ENCODE measurements at places on chromosomes 1 and 21. TPM values are rescaled to one million over a fixed set of nuclear protein-coding genes. Genes with fewer than 3 reads are reported as not detected.

DNA sequence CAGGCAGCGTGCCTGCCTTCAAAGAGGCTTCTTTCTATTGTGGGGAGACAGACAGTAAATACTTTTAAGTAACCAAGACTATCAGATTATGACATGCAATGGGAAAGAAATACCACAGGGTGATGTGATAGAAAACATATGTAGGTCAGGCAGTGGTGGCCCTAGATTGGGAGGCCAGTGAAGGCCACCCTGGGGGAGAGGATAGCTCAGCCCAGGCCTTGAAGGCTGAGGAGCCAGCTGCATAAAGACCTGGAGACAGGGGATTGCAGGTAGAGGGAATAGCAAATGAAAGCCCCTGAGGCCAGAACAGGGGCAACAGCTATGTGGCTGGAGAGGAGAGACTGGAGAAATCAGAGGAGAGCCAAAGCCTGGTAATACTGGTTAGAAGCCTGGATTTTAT is 4.0 kb downstream of the SOX13 start:
- no peak for DNase-seq

The TEDDM1 gene
- not detected for polyA plus RNA-seq

- DNase-seq = no peak
These were observed 1.3 kb upstream of the LMOD1 start for GRCh38 chr1:201947697-201948008.

The CYP2J2 gene
- 11.3 TPM for polyA plus RNA-seq

The NVL gene
- 19.1 TPM for polyA plus RNA-seq

- DNase-seq = peak; percentile 52
These were observed 594 bp upstream of the PANK4 start for GRCh38 chr1:2526824-2527555.

- DNase-seq = no peak
These were observed 2.0 kb upstream of the TAGLN2 start for GRCh38 chr1:159927211-159927848.

DNA sequence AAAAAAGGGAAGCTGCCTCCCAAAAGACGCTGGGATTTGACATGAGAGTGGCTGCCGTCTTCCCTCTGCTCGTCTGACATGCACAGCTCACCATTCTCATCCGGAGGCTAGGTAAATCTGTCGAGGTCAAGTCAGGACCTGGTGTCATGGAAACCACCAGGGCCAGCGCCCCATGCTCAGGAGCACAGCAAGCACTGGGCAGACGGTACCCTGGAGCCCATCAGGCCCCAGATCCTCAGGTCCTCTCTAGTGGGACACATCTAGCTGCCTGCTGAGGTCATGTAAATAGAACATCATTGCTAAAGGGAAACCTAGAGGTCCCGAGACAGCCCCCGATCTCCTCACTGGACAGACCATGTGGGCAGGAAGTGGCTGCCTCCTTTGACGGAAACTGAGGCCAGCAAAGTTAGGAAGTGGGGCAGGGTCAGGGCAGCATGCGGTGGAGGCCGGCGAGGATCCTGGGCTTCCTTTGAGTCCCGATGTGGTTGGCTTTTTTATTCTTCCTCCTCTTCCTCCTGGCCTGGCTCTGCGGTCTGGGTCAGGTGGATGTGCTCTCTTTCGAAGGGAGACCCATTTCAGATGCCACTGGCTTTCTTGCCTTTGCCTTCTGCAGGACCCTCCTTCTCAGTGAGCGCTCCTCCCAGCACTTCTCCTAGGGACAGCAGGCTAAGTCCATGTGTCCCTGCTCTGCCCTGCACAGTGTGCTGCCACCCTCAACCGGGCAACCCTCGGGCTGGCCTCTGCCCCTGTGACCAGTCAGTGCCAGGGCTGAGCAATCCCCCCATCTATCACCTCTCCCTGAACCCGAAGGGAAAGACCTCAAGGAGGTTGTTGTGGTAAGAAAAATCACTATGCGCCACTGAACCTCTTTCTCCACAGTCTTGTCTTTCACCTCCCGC is 5.9 kb downstream of the AGT start:
- no peak for DNase-seq

- no peak for DNase-seq
These were observed 110.3 kb upstream of the CHRM3 start for GRCh38 chr1:239276051-239276450.

- DNase-seq = no peak
These were observed 20.2 kb downstream of the SLC30A10 start for GRCh38 chr1:219908170-219908569.

- DNase-seq = no peak
These were observed 37.1 kb upstream of the SERPINC1 start for GRCh38 chr1:173954179-173954578.

The ADSS2 gene
- 19.3 TPM for polyA plus RNA-seq

- no peak for DNase-seq
These were observed 29.0 kb downstream of the ETS2 start for GRCh38 chr21:38834725-38835124.

The LRRC41 gene
- 79.6 TPM for polyA plus RNA-seq

The CD1C gene
- not detected for polyA plus RNA-seq

The RBP7 gene
- polyA plus RNA-seq = 19.9 TPM

- no peak for DNase-seq
These were observed 9.8 kb upstream of the IFNAR2 start for GRCh38 chr21:33219954-33220353.

The TMEM201 gene
- polyA plus RNA-seq = 34.2 TPM

DNA sequence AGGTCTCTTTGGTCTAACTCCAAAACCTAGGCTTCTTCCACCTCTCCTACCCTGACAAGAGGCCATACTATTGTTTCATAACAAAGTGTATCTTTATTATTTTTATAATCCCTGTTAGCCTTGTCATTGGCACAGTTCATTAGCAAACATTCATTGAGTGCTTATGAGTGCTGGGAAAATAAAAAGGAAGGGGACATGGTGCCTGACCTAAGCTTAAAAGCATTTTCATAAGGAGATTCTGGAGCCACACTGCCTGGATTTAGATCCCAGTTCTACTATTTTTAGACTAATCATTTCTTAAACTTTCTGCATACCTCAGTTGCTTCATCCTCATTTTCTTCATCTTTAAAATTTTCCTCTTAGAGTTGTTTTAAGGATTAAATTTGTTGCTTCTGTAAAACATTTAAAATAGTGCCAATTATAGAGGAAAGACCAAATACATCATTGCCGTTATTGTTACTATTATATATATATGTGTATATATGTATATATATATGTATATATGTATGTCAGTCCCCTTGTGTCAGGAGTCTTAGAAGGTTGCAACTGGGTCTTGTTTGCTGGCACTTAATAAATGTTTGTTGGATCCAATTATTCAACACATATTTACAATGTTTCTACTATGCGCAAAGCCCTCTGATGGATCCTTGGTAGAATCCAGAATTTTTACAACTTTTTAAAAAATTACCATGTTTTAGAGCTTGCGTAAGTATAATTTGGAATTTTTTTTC is 250.9 kb upstream of the SGIP1 start:
- DNase-seq = no peak

DNA sequence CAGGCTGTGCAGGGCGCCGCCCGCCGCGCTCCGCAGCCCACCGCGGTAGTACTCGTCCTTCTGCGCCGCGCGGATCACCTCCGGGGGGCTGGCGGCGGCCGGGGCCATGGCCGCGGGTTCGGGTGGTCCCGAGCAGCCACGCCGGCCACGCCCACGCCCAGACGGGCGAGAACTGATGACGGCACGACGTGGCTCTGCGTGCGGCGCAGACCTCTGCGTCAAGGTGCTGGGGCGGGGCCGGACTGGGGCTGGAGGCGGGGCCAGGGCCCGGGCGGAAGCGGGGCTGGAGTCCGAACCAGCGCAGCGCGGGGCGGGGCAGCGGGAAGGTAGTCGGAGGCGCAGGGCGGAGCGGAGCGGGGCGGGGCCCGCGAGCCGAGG is at the start of gene PEX10:
Gene PEX10, minus strand, starts transcription at position 170 of the 378 bp plus-strand sequence. Its CDS starts 62 bp downstream, at position 108.
- peak; percentile 97 for DNase-seq

The LCE2C gene
- not detected for polyA plus RNA-seq

DNA sequence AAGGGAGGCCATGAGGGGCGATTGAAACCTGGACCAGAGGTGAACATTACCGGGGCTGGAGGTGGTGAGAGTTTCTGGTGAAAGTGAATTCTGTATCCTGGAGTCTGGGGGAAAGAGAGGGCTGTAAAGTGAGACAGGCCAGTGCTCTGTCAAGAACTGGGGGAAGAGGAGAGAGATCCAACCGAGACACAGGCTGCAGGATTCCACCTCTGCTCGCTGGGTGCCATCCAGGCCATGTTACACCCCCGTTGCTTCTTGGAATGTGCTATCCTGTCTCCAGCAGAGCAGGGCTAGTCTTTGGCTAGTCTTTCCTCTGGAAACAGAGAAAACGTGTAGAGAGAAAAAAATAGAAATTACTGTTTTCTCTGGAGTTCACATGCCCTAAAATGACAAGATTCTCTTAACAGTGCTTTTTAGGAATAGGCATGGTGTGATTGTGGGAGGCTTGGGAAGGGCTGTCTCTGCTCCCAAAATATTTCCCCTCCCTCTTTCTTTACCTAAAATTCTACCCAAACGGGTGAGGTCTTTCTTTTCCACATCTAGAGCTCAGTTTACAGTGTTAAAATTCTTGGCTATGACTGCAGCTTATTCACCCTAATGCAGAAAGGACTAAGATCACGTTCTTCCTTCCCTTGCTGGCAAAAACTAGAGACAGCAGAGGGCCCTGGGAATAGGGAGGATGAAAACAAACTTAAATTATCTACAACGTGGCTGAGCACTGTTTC is 16.5 kb upstream of the OVAAL start:
- no peak for DNase-seq

- peak; percentile 92 for DNase-seq
These were observed 102.7 kb upstream of the GRIK3 start for GRCh38 chr1:37137014-37137413.

GRCh38 chr1:193537266-193538002 is 351.0 kb upstream of the B3GALT2 start:
- DNase-seq = no peak

The OR6N1 gene
- polyA plus RNA-seq = not detected

GRCh38 chr1:183186841-183187240 is 777 bp downstream of the LAMC2 start:
- DNase-seq = no peak

The LEMD1 gene
- polyA plus RNA-seq = not detected

DNA sequence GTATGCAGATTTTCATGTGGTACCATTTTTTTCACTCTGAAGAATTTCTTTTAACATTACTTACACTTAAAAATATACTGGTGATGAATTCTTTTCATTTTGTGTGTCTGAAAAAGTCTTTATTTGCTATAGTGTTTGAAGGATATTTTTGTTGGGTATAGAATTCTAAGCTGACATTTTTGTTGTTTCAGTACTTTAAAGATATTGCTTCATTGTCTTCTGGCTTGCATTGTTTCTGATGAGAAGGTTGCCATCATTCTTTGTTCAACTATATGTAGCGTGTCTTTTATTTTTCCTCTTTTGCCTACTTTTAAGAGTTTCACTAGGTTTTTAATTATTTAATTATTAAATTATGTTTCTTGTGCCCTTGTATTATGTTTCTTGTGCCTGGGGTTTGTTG is 8.0 kb downstream of the HS2ST1 start:
- DNase-seq = no peak

GRCh38 chr1:3462356-3463012 is 8.0 kb downstream of the ARHGEF16 start:
- DNase-seq = no peak

- no peak for DNase-seq
These were observed 17.0 kb upstream of the LRRC8C start for GRCh38 chr1:89615676-89616598.

GRCh38 chr1:78617615-78618026 is 2.6 kb upstream of the IFI44L start:
- DNase-seq = peak; percentile 83

The DSCAM gene
- 2.3 TPM for polyA plus RNA-seq

Measured in brain (organoid and tissue), 16 donors.